ENCODE measurements at places on chromosomes 11 and 22.

DNA sequence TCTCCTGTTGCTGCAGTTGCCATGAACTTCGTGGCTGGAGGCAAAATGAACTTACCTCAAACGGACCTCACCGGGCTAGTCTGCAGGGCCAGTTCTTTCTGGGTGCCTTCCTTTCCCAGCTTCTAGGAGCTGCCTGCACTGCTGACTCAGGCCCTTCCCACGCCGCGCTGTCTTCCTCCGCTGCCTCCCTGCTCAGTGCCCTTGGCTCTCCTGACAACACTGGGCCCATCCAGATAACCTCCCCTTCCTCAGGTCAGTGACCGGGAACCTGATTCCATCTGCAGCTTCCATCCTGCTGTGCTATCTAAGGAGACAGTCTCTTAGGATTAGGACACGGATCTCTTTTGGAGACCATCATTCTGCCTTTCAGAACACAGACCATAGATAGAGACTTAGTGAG lies 19.3 kb downstream of the MOB2 start:
- DNase-seq: no peak

DNA sequence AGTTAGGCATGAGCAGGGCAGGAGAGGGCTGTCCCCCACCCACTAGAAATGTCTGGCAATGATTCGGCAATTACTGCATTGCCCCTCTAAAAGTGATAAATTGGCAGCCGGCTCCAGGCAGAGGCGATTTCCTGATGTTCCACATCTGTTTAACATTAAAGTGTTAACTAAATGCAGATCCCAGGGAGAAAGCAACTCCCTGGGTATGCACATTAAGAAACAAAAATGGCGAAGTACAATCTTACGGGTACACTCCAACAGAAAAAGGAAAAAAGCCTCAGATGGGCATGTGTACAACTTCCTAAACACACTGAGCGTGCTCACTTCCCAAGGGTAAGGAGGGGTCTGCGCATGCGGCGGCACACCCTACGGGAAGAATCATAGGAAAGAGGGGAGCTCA lies 314.4 kb downstream of the CASP12 start:
- DNase-seq: no peak

DNA sequence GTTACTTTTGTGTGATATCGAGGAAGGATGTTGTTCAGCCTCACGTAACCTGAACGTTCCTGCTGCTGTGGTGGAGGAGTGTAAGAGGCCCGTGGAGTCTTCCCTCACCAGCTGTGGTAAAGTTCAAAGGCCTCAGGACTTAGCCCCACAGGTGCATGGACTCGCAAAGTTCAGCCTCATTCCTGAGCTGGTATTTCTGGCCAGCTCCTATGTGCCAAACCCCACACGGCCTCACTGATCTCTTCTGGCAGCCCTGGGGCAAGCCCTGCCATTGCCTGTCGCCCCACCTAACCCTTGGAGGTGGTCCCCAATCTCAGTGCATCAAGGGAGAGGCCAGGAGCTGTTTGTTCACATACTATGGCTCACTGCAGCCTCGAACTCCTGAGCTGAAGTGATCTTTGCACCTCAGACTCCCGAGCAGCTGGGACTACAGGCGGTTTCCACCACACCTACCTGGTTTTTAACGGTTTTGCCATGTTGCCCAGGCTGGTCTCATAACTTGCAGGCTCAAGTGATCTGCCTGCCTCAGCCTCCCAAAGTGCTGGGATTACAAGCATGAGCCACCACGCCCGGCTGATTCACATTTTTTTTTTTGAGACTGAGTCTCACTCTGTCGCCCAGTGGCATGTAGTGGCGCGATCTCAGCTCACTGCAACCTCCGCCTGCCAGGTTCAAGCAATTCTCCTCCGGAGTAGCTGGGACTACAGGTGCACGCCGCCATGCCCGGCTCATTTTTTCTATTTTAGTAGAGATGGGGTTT lies 2.2 kb downstream of the PHRF1 start:
- DNase-seq: no peak

GRCh38 chr11:48110509-48110766 lies 106.2 kb upstream of the OR4B1 start:
- DNase-seq: no peak

GRCh38 chr11:107545101-107545514 lies 20.4 kb downstream of the ALKBH8 start:
- no peak for DNase-seq

- no peak for DNase-seq
These were observed 281.5 kb upstream of the NARS2 start for GRCh38 chr11:78856211-78856610.

- no peak for DNase-seq
These were observed 23.6 kb downstream of the LRRC74B start for GRCh38 chr22:21069375-21069774.

Measured in frontal cortex (tissue), 4 donors.